ENCODE measurements at places on chromosomes 7 and 10.

- no peak for DNase-seq
Measured at GRCh38 chr10:97483921-97484320, 14.3 kb downstream of the MMS19 start.

GRCh38 chr10:1329622-1330021, 273.4 kb downstream of the WDR37 start:
- DNase-seq = no peak

GRCh38 chr10:16491933-16492332, 29.7 kb downstream of the C1QL3 start:
- DNase-seq = no peak

- DNase-seq = no peak
Measured at GRCh38 chr10:79053481-79054202, 15.1 kb upstream of the ZMIZ1 start.

DNA sequence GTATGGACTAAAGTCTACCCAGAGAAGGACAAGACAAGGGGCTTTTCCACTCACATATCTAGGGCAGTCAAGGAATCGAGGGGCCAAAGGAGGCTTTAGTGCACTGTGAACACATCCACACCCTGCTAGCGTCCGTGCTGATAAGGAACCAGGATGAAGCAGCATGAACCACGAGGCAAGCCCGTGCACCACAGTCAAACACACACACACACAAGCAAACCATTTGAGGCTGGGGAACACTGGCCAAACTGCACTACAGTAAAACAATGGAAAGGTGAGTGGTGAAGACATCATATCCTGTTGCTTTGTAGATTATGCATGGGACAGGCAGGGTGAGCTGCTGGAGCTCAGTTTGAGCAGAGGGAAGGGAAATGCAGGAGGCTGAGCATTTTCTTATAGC, 177.4 kb upstream of the CDCA7L start:
- no peak for DNase-seq

DNA sequence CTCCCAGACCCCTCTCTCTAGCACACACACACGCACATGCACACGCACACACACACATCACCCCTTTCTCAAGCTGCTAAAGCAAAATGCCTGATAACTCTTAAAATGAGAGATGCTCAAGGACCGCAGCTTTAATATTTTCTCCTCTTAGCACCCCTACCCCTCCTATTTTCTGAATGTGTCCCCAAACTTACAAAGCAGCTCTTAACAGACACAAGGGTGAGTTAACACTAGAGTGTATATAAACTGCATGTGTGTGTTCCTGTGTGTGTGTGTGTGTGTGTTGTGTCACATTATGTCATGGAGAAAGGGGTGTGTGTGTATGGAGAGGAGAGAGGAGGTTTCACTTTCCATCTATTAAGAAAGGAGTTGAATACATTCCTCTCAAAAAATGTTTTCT, 1.3 kb downstream of the PTN start:
- no peak for DNase-seq

DNA sequence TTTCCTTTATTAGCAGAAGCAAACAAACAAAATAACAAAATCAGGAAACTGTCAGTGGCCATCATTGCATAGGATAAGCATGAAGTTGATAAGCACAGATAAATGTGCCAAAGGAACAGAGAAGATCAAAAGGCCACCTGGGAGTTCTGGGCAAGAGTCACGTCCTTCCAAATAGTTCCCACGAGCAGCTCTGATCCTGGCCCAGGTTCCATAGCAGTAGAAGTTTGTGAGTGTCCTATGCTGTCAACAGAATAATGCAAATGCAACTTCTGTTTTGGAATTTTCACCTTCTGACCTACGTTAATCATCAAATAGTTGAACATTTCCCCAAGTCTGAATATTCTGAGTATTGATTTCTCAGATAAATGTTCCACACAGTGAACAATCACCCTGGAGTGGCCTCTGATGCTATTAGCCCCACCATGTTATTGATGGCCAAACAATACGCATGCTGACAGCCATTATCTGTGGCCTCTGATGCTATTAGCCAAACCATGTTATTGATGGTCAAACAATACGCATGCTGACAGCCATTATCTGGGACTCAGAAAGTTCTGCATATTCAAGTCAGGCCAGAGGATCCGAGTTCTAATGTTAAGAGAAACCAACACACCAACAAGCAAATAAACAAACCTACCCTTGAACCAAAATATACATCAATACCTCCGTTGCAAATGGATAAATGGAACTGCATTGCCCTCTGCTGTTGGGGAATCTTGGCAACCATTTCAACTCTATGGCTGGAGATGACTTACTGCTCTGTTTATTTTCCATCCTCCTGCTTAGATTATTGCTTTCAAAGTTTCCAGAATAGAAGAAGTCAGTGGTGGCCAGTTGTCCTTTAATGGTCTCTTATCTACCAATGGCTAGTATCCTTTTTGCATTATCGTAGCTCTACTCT, 63.3 kb downstream of the MRC1 start:
- DNase-seq = no peak

GRCh38 chr10:65618126-65618525, 1307.7 kb upstream of the LRRTM3 start:
- no peak for DNase-seq

- DNase-seq = no peak
Measured at GRCh38 chr7:38842746-38843145, 66.2 kb downstream of the VPS41 start.

DNA sequence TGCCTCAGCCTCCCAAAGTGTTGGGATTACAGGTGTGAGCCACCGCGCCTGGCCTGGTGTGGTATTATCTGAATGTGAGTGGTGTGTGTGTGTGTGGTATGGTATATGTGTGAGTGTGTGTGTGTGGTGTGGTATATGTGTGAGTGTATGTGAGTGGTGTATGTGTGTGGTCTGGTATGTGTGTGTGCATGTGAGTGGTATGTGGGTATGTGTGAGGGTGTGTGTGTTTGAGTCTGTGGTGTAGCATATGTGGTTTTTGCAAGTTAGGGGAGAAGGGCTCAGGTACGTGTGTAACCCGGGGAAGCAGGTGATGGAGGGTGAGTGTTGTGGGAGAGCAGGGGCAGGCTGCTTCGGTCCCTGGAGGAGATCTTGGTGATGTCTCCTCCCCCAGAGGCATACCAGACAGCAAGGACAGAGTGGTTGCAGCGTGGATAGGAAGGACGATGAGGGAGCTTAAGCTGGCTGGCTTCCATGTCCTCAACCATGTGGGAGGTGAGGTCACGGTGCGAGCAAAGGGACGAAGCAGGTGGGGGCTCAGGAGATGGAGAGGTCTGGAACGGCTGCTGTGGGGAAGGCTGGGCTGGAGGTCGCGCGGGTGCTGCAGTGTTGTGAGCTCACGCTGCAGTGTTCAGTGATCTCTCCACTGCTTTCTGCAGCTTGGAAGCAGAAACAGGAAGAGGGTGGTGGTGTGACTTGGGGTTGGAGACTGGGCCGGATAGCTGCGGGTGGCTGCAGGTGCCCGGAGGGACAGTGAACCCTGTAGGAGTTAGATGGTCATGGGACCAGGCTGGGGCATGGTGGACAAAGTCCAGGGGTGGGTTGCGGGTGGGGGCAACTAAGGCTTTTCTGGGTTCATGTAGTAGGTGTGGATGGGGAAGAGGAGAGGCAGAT, 5.0 kb downstream of the ZYX start:
- no peak for DNase-seq

- DNase-seq = no peak
Measured at GRCh38 chr7:127382301-127383085, 10.0 kb downstream of the ZNF800 start.

DNA sequence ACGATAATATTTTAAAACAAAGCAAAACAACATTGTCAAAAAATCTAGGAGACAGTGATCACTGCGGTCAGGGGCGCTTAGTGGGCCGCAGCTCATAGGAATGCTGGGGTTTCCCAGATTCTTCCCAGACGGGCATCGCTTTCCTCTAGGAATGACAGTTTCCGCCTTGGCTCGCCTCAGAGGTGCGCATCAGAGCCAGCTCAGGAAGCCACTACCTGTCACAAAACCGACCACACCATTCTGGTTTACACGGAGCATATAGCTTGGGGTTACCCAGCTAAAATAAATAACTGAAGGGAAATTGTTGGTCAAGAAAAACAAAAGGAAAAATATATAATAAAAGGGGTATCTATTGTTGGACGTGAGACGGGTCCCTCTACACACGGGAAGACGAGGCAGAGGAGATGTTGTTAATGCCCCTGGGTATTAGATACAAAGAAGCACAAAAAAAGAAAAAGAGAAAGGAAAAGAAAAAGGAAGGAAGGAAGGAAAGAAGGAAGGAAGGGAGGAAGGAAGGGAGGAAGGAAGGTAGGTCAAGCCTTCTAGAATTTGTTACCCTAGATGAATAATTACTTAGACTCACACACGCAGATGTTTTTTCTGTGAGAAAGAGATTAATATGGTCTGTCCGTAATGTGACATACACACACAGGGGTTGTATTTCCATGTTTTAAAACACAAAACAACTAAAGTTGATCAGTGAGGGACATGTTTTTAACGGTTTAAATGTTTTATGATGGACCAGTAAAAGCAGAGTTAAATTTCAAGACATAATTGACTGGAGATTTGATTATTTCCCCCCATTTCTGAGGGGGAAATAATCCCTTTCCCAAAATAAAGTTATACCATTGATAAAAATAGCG, 292.4 kb upstream of the NFE2L3 start:
- no peak for DNase-seq

GRCh38 chr7:132846086-132846485, 235.8 kb downstream of the CHCHD3 start:
- DNase-seq = no peak

DNA sequence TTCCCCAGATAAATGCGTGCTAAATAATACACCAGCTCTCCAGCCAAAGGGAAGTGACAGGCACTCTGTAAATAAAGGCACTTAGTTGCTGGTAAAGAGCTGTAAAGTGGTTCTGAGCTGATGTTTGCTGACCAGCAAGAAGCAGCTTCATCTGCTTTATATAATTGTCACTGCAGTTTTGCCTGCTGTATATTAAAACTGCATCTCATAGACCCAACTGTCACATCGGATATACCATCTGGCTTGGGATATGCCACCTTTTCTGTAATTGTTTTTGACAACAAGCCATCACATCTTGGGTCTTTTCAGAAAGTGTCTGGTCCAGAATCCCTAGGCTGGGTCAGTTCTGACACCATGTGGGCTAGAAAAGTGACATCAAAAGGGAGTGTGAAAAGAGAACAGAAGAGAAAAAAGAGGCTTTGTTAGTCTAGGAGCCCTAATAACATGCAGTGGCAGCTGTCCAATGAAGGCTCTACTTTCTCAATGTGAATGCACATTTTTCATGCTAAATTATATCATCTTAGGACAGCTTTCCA, 697.6 kb downstream of the KCNMA1 start:
- no peak for DNase-seq

DNA sequence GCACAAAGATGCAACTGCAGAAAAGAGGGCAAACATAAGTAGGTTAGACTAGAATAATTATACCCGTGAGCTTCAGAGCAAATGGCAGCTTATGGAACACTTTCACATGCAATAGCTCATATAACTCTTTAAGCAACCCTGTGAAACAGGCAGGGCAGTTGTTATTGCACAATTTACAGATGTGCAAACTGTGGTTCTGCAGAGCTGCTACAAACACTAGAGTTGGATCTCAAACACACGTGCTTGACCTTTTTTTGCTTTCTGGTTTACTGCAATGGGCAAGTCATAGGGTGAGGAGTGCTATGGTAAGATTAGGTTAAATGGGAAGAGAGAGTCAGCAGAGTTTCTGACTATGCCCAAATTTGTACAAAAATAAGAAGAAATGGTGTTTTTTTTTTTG, 610.8 kb downstream of the GATA3 start:
- no peak for DNase-seq

GRCh38 chr7:15751191-15751701, 64.8 kb upstream of the MEOX2 start:
- DNase-seq = no peak

GRCh38 chr7:30915005-30915601, 3.5 kb downstream of the AQP1 start:
- no peak for DNase-seq

GRCh38 chr10:46530249-46531186, 25.9 kb downstream of the GPRIN2 start:
- DNase-seq = peak; percentile 67

- DNase-seq = no peak
Measured at GRCh38 chr7:3956949-3957348, 655.9 kb downstream of the SDK1 start.

- no peak for DNase-seq
Measured at GRCh38 chr7:36299223-36299774, 90.4 kb upstream of the ANLN start.

DNA sequence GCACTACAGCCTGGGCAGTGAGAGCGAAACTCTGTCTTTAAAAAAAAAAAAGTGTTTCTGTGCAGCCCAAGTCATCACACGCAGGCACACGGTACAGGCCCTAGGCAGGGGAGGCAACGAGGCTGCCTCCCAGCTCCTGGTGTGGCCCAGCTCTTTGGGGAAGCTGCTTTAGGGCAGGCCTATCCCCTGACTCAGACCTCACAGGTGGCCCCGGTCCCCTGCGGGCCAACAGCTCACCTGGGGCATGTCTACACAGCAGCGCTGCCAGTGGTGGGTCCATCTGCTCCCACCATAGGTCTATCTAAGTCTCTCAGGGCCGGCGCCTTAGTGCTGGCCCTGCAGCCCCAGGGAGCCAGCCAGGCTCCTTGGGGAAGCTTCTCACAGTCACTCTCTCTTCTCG, 31.4 kb downstream of the ZAN start:
- DNase-seq = no peak

GRCh38 chr7:109939207-109939606, 1151.7 kb upstream of the LRRN3 start:
- no peak for DNase-seq

DNA sequence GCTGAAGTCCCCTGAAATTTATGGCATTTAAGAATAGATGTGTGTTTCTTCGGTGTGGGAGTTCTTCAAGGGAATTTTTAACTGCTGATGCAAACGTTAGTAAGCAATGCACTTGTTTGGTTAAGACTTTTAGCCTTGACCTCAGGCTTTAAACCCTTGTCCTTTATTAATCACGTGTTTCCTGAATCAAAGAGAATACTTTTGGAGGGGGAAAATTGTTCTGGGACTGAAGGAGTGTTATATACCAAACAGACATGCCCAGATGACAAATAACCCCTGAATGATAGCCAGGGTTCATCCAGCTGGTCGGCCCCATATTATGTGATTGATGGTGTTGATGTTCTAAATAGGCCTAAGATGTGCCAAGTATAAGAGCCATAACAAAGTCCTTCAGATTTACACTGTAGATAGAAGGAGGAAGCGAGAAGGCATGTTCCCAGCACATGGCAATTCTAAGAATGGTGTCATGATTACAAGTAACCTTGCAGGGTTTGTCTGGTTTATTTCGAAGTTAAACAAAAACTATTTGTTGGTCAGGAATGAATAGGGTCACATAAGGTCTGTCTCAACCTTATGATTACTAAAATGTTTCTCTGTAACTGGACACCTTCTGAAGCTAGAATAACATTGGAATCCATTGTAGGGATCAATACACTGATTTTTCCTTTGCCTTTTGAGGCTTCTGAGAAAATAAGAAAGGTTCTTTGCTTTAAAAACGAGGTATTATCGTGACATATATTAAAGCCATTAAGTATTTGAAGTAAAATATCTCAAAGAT, 124.2 kb upstream of the SEM1 start:
- DNase-seq = no peak
